NCI-H2171 treated with DMSO at 0.1 percent for 48 hours (cell line): ENCODE measurements at places on chromosomes 1 and 21.

GRCh38 chr1:235670157-235670776, 20.7 kb upstream of the GNG4 start:
- DNase-seq, result no peak

DNA sequence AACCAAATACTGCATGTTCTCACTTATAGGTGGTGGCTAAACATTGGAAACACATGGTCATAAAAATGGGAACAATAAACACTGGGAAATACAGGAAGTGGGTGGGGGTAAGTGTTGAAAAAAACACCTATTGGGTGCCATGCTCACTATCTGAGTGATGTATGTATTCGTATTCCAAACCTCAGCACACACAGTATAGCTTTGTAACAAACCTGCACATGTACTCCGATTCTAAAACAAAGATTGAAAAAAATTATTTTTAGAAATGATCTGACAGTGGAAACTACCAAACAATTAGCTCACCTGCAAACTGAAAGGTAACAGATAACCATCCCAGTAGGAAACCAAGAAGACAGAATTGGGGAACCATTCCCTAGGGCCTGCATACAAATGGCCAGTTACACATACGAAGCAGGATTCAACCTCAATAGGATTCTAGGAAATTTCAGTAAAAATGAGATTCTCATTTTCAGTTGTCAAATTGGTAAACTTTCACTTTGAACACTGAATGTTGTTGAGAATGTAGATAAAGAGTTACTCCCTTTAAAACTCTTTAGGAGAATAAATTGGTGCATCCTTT, 88.1 kb upstream of the LRRC8D start:
- DNase-seq, result no peak

DNA sequence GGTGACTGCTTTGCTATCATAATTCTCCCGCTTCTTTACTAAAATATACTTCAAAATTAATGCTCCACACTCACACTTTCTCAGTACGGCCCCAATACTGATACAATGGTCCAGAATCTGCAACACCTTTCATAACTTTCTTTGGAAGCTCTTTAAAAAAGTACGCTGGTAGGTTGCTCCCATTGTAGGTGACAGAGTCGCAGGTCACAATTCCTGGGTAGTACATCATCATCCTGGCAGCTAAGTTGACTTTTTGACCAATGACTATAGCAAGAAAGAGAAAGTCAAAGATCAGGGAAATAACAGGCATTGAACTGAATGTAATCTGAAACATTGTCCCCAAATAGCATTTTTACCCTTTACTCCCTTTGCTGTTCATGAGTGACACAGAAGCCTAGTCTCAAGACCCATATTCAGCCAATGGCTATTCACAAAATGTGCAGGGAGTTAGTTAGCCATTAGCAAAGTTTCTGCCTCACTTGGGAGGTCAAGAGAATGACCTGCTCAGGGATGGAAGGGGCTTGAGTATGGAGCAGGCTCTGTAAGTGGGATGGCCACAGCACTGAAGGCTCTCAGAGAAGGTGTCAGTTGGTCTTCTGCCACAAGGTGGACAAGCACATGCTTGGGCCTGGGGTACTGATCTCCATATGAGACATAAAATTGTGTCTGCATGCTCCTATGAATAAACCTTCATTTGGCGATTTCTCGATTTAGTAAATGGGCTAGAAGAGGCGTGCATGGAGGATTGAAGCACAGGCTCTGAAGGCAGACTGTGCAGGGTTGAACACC, 35.4 kb downstream of the ADCY10 start:
- DNase-seq, result no peak

DNA sequence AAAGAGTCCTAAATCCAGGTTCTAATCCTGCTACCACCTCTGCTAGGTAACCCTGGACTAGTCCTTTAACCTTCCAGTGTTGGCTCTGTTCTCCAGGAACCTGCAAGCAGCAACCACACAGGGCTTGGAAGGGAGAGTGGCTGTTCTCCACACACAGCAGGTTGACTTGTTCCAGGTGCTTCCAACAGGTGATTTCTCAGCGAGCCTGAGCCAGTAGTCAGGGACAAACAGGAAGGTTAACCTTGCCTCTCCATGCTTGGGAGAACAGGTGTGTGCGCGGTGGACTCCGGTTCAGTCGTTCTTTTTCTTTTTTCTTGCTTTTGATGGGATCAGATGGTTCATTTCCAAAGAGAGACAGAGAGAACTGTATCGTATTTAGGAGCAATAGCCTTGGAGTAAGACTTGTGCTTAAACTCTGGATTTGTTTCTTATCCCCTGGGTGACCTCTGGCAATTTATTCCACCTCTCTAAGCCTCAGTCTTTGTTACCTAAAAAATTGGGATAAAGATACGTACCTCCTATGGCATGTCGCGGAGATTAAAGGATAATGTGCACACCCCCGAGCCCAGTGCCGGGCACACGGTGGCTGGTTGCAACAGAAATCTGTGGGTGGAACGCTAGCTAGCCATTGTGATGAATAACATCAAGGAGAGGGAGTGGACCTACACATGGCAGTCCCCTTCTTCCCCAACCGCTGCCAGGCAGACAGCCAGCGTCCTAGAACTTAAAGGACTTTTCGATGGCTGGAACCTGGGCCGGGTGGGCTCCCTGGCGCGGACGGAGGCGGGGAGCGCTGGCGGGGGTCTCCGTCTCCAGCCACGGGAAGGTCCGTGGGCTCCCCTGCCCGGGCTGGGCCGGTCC, 583 bp upstream of the CACHD1 start:
- DNase-seq, result peak; percentile 21

DNA sequence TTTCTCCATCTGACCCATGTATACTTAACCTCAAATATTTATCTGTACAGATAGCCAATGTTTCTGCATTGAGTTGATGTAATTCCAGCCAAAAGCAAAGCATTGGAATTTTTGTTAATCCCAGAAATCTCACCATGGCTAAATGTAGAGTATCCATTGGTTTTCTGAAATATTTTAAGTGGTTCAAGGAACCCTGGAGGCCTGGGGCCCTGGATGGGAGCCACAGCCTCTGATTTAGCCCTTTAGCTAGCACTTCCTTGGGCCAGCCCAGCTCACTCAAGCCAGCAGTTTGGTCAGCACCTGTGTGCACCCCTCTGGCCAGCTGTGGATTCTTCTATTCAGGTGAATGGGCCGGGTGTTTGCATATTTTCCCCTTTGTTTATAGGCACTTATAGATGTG, 18.8 kb upstream of the EPS8L3 start:
- DNase-seq, result no peak

DNA sequence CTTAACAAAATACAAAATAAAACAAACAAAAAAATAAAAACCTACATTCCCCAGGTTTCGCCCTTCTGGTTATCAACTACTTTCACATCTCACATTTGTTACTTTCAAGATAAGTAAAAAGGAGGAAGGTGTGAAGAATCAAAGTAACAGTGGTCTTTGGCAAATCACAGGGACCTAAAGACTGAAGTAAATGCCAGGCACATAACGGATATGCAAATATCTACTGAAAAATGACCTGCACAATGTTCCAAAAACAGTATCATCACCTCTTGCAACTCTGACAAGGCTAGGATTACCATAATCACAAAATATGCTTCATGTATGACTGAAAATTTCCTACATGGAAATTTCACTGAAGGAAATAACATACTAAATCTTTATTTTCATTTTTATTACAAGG, 29.3 kb downstream of the COP1 start:
- DNase-seq, result no peak

DNA sequence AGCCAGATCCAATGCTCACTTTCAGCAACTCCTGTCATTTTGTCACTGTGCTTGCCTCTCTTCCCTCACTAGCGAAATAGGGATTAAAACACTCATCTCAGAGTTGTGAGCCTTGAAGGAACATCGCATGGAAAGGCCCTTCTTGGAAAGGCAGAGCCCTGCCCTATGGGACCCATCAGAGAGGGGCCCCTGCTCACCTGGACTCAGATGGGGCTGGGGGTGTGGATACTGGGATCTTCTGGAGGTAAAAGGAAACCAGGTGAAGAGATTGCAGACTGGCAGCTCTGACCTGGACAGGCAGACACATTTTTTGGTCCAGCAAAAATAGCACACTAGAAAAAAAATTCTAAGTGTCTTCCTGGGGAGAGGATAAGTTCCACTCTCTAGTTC, 54.2 kb upstream of the EPS8L3 start:
- DNase-seq, result no peak
